GM23248 (cell line): ENCODE measurements at places on chromosomes 4 and X. TPM values are rescaled to one million over a fixed set of nuclear protein-coding genes. Genes with fewer than 3 reads are reported as not detected.
A peak's percentile ranks its signal among the peaks of the same experiment; 100 is the strongest.

PCYT1B gene
- total RNA-seq: not detected in 2 replicates

SMARCA1 gene
- 36.9 and 40.7 TPM in 2 replicates for total RNA-seq

NOP14 gene
- 15.9 and 20.6 TPM in 2 replicates for total RNA-seq

DNA sequence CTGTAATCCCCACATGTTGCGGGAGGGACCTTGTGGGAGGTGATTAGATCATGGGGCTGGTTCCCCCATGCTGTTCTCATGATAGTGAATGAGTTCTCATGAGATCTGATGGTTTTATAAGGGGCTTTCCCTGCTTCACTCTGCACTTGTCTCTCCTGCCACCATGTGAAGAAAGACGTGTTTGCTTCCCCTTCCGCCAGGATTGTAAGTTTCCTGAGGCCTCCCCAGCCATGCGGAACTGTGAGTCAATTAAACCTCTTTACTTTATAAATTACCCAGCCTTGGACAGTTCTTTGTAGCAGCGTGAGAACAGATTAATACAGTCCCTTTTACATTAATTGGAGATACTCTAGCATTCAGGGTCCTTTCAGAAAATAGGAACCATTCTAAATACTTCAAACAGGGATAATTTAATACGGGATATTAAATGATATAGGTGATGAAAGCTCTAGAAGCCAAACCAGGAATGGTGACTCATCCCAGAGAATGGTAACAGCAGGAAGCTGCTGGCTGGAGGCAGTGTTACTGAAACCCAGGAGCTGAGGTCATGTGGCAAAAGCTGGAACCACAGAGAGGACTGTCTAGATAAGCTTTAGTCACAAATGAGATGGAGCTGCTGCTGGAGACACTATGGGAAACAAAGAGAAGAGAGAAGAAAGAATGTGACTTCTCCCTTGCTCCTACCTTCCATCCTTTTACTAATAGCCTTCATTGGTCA, 57.3 kb downstream of the GSTCD start:
- no peaks in the 10 kb centered on the region for H3K36me3 ChIP-seq
- no peaks in the 10 kb centered on the region for H3K27me3 ChIP-seq
- DNase-seq: peak; percentile 83
- no peak overlapping the region for H3K4me3 ChIP-seq

DNA sequence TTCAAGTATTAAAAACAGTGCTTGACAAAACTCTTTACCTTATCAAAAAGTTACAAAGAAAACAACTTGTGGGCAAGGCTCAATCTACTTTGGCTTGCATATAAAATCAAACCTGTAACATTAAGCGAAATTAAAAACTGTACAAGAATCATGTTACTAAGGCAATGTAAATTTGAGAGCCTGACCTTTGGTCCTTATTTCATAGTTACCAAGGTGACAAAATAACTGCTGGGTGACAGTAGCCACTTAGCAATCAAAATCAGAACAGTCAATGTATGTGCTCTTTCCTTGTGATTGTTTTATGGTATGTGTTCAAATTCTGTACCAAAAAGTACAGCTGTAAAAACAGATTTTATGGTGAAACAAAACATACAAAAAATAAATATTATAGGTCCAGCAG, 204.0 kb downstream of the RASL11B start:
- H3K27me3 ChIP-seq: no peaks in the 10 kb centered on the region
- DNase-seq: no peak
- peaks cover 6% of the 10 kb centered on the region; the same call in 1 of the 2 replicates for H3K36me3 ChIP-seq
- no peak overlapping the region for H3K27ac ChIP-seq
- H3K4me3 ChIP-seq: no peak overlapping the region

DNA sequence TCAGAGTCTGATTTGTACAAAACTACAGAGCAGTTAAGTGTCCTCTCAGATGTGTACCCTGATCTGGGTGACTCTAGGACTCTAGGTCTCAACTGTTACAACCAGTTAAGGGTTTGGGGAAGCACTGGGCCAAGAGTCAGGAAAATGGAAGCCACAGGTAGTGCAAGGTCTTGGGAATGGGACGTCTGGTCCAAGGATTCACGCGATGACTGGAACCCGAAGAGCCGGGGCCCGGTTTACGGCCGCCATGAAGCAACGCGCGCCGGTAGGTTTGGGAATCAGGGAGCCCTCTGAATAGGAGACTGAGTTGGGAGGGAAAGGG, 321 bp upstream of the HPRT1 start:
- no peaks in the 10 kb centered on the region for H3K27me3 ChIP-seq
- peak overlapping the region; percentile 87 for H3K4me3 ChIP-seq
- 0 out of 2 replicates have a peak, but pooled peaks cover 2% of the 10 kb centered on the region for H3K4me1 ChIP-seq

DNA sequence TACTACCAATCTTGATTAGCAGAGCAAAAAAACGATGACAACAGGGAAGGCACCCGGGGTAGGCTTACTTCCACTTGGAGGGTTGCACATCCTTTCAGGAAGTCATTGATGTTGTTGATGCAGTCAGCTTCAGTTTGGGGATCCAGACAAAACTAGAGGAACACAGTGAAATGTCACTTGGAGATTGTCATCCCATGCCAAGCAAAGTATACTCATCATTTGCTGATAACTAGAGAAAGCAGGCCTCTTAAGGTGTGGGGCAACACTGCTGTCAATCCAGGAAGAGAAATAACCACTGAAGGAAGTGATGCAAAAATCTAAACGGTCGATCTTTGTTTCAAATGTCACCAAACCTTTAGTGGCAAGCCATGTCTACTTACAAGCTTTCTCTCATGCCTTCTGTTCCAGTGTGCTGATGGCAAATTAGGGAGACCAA, 1.4 kb downstream of the ARHGEF6 start:
- DNase-seq: peak; percentile 9
- H3K36me3 ChIP-seq: no peaks in the 10 kb centered on the region
- peak overlapping the region; percentile 70 for H3K4me3 ChIP-seq
- H3K27me3 ChIP-seq: no peaks in the 10 kb centered on the region
- H3K4me1 ChIP-seq: 0 out of 2 replicates have a peak, but pooled peaks cover 2% of the 10 kb centered on the region
- H3K27ac ChIP-seq: peak overlapping the region; percentile 40

FAM184B gene
- total RNA-seq: not detected in 2 replicates

GRCh38 chr4:20305976-20306375, 54.3 kb downstream of the SLIT2 start:
- H3K4me1 ChIP-seq: 0 out of 2 replicates have a peak, but pooled peaks cover 5% of the 10 kb centered on the region
- no peaks in the 10 kb centered on the region for H3K27me3 ChIP-seq
- DNase-seq: peak; percentile 52

- H3K4me1 ChIP-seq: no peaks in the 10 kb centered on the region
- DNase-seq: no peak
- H3K36me3 ChIP-seq: no peaks in the 10 kb centered on the region; the same call in 1 of the 2 replicates
- no peaks in the 10 kb centered on the region for H3K27me3 ChIP-seq
Observed at GRCh38 chr4:153273751-153274150, 69.5 kb downstream of the TRIM2 start.

GAK gene
- total RNA-seq: 86.7 and 88.8 TPM in 2 replicates

CYLC1 gene
- not detected in 2 replicates for total RNA-seq

DNA sequence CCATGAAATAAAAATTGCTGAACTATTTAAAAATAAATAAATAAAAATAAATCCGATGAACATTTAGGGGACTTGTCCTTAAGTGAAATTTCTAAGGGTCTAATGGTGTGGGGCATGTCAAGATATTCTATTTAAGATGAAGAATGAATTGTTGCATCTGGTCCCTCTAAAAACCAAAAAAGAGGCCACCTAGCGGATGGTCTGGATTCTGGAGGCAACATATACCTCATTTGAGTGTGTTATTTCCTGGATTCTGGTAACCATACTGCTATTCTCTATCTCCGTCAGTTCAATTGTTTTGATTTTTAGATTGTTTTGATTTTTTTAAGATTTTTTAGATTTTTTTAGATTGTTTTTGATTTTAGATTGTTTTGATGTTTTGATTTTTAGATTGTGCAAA, 28.3 kb downstream of the AGTR2 start:
- H3K4me1 ChIP-seq: no peaks in the 10 kb centered on the region
- no peaks in the 10 kb centered on the region for H3K36me3 ChIP-seq
- no peaks in the 10 kb centered on the region for H3K27me3 ChIP-seq
- peak; percentile 2 for DNase-seq

DNA sequence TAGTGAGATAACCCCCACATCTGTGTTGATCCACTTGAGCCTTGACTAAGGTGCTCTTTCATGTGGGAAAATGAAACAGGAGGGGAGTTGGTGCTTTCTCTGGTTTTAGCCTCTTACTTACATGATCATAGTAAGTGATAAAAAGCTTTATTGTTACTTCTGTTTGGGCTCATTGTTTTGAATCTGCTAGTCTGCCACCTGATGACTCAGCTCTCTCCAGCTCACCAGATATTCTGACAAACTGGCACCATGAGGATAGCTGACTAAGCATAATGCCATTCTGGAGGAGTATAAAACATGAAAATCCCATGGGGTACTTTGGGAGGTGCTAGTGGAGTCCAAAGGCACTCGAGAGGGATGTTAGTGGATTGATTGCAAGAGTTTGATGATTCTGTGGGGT, 824.0 kb downstream of the RAPGEF2 start:
- H3K4me1 ChIP-seq: no peaks in the 10 kb centered on the region
- no peaks in the 10 kb centered on the region for H3K27me3 ChIP-seq
- H3K36me3 ChIP-seq: no peaks in the 10 kb centered on the region
- DNase-seq: no peak

DNA sequence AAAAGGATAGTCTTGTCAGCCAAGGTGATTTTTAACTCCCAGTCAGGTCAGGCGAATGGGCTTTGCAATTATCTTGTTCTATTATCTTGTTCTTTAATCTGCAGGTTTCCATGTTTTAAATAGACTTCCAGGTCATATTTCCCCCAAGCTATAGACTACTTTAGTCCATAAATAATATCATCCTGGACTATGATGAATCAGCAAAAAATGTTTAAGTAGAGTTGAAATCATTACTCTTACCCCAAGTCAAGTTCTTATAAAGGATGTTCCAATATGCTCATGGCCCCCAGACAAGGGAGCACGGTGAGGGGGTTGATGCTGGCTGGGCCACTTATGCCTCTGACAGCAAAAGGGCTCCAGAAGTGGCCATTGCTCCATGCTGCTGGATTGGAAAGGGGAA, 75.1 kb downstream of the SLC2A9 start:
- H3K27me3 ChIP-seq: no peaks in the 10 kb centered on the region
- H3K36me3 ChIP-seq: no peaks in the 10 kb centered on the region
- H3K4me3 ChIP-seq: no peak overlapping the region
- no peaks in the 10 kb centered on the region for H3K4me1 ChIP-seq

GRCh38 chr4:139506774-139507173, 49.2 kb downstream of the SETD7 start:
- no peak overlapping the region for H3K4me3 ChIP-seq
- 0 out of 2 replicates have a peak, but pooled peaks cover 6% of the 10 kb centered on the region for H3K4me1 ChIP-seq
- H3K36me3 ChIP-seq: peaks cover 28% of the 10 kb centered on the region
- no peaks in the 10 kb centered on the region for H3K27me3 ChIP-seq

USP51 gene
- total RNA-seq: 0.89 and 1.1 TPM in 2 replicates

GRCh38 chr4:88985088-88985773, 71.8 kb downstream of the FAM13A start:
- H3K4me1 ChIP-seq: peaks cover 14% of the 10 kb centered on the region
- no peak overlapping the region for H3K4me3 ChIP-seq
- no peaks in the 10 kb centered on the region for H3K27me3 ChIP-seq
- no peaks in the 10 kb centered on the region for H3K36me3 ChIP-seq
- no peak overlapping the region for H3K27ac ChIP-seq

DNA sequence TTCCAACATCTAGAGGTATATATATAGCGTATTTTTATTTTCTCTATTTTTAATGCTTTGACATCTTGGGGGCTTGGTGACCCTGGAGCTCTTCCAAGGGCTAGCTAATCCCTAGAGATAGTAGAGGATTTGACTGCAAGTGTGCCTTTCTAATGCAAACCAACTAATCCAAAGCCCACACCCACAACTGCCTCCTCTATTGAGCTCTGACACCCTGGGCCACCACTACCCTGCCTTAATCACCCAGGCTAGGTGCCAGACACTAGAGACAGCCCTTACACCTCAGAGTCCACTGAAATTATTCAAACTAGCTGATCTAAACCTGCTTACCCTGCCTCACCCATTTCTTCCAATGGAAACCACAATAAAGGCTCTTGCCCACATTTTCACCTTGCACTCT, 69.6 kb upstream of the ATXN3L start:
- no peak for DNase-seq
- no peaks in the 10 kb centered on the region for H3K27me3 ChIP-seq
- no peak overlapping the region for H3K27ac ChIP-seq

GRCh38 chrX:108696690-108697089, 39.7 kb downstream of the IRS4 start:
- no peaks in the 10 kb centered on the region for H3K4me1 ChIP-seq
- no peaks in the 10 kb centered on the region for H3K27me3 ChIP-seq
- H3K36me3 ChIP-seq: no peaks in the 10 kb centered on the region
- peak; percentile 26 for DNase-seq
- no peak overlapping the region for H3K27ac ChIP-seq
